ENCODE measurements at places on chromosomes 13 and 19. TPM values are rescaled to one million over a fixed set of nuclear protein-coding genes. Genes with fewer than 3 reads are reported as not detected.
A peak's percentile ranks its signal among the peaks of the same experiment; 100 is the strongest.

DNA sequence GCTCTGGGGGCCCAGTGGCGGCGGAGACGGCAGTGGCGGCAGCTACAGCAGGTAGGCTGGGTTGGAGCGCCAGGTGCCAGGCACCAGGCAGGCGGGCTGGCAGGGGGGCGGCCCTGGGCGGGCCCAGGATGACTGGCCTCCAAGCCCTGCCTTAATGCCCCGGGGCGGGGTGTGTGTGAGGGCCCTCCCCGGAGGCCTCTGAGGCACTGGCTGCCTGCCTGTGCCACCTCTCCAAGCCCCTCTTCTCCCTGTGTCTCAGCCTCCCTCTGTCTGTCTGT lies at the start of gene KLK11:
TSS of gene KLK11 (minus strand) at position 63 of the 278 bp plus-strand sequence. CDS start 985 bp downstream, outside the sequence.
- H3K36me3 ChIP-seq, result no peaks in the 10 kb centered on the region
- H3K4me1 ChIP-seq, result peaks cover 6% of the 10 kb centered on the region
- no peak within 1 kb of the TSS for H3K4me3 ChIP-seq
- H3K27ac ChIP-seq, result no peak within 1 kb of the TSS
- no peaks in the 10 kb centered on the region for H3K27me3 ChIP-seq

- H3K36me3 ChIP-seq, result peaks cover 24% of the 10 kb centered on the region
- no peaks in the 10 kb centered on the region for H3K4me1 ChIP-seq
- H3K27me3 ChIP-seq, result no peaks in the 10 kb centered on the region
- peak; percentile 15 for DNase-seq
These were observed 29.0 kb downstream of the CKM start for GRCh38 chr19:45293682-45294081.

DNA sequence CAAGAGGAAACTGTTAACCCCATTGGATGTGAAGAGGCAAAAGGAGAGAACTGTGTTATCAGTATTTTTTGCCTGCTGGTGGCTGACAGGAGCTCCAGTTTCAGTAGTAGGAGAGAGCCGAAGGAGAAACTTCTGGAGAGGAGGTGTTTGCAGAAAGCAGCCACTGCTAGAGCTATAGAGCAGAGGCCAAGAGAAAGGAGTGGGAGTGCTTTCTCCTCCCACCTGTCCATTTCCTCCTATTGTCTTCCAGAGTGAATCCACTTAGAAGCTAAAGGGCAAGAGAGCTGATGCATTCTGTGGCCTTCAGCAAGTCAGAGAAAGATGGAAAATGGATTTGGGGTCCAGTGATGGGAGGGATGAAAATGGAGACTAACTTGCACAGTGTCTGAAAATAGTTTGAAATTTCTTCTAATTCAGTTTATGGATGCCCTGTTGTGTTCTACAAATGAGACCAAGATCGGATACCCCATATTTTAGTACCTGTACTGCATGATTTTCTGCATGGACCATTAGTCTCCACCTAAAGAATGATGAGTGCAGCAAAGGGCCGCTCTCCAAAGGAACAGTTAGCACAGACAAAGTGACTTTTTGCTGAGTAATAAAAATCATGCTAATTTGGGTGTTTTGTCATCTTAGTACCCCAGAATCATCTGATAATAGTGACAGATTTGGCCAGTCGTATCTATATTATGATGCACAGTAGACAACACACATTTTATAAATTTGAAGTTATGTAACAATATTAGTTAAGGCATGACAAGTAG lies 10.7 kb downstream of the HS6ST3 start:
- peaks cover 8% of the 10 kb centered on the region for H3K27me3 ChIP-seq
- H3K36me3 ChIP-seq, result no peaks in the 10 kb centered on the region
- no peak overlapping the region for H3K4me3 ChIP-seq
- H3K4me1 ChIP-seq, result no peaks in the 10 kb centered on the region
- H3K27ac ChIP-seq, result no peak overlapping the region
- no peak for DNase-seq

- no peaks in the 10 kb centered on the region for H3K4me1 ChIP-seq
- no peak overlapping the region for H3K27ac ChIP-seq
- H3K4me3 ChIP-seq, result no peak overlapping the region
- H3K27me3 ChIP-seq, result no peaks in the 10 kb centered on the region
These were observed 43.3 kb downstream of the ZNF146 start for GRCh38 chr19:36258028-36258875.

- H3K27me3 ChIP-seq, result no peaks in the 10 kb centered on the region
- no peak overlapping the region for H3K4me3 ChIP-seq
- peaks cover 9% of the 10 kb centered on the region for H3K36me3 ChIP-seq
- no peak overlapping the region for H3K27ac ChIP-seq
- H3K4me1 ChIP-seq, result peaks cover 17% of the 10 kb centered on the region
These were observed 8.4 kb downstream of the PCDH9 start for GRCh38 chr13:67221630-67222226.

GRCh38 chr13:112699322-112699918 lies 9.6 kb downstream of the ATP11A start:
- no peak overlapping the region for H3K27ac ChIP-seq
- H3K27me3 ChIP-seq, result no peaks in the 10 kb centered on the region
- H3K4me3 ChIP-seq, result no peak overlapping the region
- no peak for DNase-seq

DNA sequence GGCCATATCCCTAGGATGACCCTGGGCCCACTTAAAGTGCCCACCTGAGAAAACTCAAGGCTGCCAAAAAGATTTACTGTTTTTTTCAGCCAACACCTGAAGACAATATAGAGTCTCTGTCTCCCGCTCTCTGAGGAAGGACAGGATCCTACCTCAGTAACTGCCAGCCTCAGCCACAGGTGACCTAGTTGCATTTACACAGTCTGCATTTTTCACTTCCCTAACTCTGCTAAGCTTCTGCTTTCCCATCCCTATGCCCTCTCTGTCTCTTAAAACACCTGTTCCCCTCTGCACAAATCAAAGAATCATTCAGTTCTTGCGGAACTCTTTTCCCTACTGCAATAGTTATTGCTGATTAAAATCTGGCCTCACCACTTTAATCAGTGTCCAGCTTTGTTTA lies 609.5 kb downstream of the UQCRFS1 start:
- no peak overlapping the region for H3K27ac ChIP-seq
- H3K27me3 ChIP-seq, result no peaks in the 10 kb centered on the region
- DNase-seq, result no peak
- H3K4me1 ChIP-seq, result no peaks in the 10 kb centered on the region
- H3K4me3 ChIP-seq, result no peak overlapping the region
- H3K36me3 ChIP-seq, result peaks cover 6% of the 10 kb centered on the region

ZNF575 gene
- total RNA-seq, result 0.81 TPM

DNA sequence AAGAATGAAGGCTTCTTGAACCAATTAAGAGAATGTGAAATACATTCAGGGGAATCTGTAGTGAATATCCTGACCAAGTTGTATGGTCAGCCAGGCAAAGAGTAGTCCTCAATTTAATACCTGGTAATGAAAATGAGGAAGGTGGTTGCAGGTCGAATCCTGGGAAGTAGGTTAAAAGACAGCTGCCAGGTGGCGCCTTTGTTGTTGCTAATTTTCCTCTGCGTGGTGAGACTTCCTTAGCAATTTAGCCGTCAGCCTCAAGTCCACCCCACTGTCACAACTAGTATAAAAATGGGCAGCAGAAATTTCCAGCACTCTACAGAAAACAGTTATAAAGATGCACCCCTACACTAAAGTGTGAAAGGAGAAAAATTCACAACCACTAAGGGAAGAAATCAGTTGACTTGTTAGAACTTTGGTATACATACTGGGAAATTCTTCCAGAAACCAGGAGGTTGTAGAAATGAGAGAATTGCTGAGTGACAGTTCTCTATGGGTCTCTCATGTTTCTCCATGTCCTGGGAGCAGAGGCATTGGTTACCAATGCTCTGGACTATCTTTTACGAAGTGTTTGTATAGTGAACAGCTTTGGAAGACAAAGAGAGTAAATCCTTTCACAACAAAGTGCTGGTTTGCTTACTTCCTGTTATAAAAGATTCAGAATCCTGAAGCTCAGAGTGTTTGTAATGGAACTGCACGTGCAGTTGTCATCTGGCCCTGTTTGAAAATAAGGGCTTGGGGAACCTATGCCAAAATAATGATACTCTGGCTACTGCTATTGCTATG lies 235.9 kb downstream of the NHLRC3 start:
- H3K27me3 ChIP-seq, result peaks cover 85% of the 10 kb centered on the region
- no peaks in the 10 kb centered on the region for H3K36me3 ChIP-seq
- no peak overlapping the region for H3K27ac ChIP-seq
- no peaks in the 10 kb centered on the region for H3K4me1 ChIP-seq
- DNase-seq, result peak; percentile 18
- H3K4me3 ChIP-seq, result no peak overlapping the region

ADGRE2 gene
- 8.0 TPM for total RNA-seq

ZNF17 gene
- total RNA-seq, result 8.3 TPM

RELB gene
- 39.8 TPM for total RNA-seq

TINCR gene
- 0.21 TPM for total RNA-seq

DNA sequence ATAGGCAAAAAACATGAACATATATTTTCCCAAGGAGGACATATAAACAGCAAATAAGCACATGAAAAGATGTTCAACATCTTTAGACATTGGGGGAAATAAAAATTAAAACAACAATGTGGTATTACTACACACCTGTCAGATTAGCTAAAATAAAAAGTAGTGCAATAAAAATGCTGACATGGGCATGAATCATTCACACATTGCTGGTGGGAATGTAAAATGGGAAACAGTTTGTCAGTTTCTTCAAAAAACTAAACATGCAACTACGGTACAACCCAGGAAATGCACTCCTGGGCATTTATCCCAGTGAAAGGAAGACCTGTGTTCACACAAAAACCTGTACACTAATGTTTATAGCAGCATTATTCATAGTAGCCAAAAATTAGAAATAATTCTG lies 5.3 kb upstream of the SUCLA2 start:
- no peaks in the 10 kb centered on the region for H3K27me3 ChIP-seq
- peaks cover 7% of the 10 kb centered on the region for H3K36me3 ChIP-seq

GRCh38 chr19:18809149-18809868 lies 18.2 kb upstream of the COMP start:
- peak overlapping the region; percentile 81 for H3K27ac ChIP-seq
- H3K27me3 ChIP-seq, result no peaks in the 10 kb centered on the region
- H3K4me3 ChIP-seq, result peak overlapping the region; percentile 10
- DNase-seq, result peak; percentile 91
- H3K36me3 ChIP-seq, result no peaks in the 10 kb centered on the region

- H3K27me3 ChIP-seq, result peaks cover 17% of the 10 kb centered on the region
- DNase-seq, result no peak
- no peak overlapping the region for H3K4me3 ChIP-seq
- H3K4me1 ChIP-seq, result no peaks in the 10 kb centered on the region
- H3K36me3 ChIP-seq, result no peaks in the 10 kb centered on the region
These were observed 186.9 kb upstream of the OBI1 start for GRCh38 chr13:78845656-78846365.

DNA sequence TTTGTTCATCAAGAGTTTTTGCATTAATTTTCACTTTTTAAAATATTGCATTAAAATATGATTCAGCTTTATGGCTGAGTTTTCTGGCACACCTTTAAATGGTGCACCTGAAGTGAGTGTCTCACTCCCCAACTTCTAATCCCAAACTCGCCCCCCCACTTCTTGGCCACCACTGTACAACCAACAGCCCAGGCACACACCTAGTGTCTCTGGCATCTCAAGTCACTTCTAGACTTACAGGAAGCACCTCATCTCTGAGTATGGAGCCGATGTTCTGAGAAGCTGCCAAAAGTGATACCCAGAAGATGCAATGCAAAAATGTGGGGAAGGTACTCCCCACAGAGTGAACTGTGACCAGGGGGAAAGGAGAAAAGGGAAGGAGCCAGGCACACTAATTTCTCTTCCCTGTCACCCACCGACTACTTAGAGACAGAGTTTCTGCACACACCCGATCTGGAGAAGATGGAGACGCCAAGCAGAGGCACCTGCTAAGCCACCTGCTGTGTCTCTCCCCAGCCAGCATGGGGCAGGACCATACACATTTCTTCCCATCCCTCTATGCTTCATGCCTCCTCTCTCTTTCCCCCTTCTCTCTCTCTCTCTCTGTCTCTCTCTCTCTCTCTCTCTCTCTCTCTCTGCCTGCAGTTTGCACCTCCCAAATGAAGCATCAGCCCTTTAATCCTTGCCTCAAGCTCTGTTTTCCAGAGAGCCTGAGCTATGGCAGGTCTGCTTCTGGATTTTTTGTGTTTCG lies 155.3 kb upstream of the ZNF507 start:
- no peaks in the 10 kb centered on the region for H3K4me1 ChIP-seq
- no peaks in the 10 kb centered on the region for H3K27me3 ChIP-seq
- H3K36me3 ChIP-seq, result no peaks in the 10 kb centered on the region
- H3K4me3 ChIP-seq, result no peak overlapping the region
- DNase-seq, result no peak
- no peak overlapping the region for H3K27ac ChIP-seq

DNA sequence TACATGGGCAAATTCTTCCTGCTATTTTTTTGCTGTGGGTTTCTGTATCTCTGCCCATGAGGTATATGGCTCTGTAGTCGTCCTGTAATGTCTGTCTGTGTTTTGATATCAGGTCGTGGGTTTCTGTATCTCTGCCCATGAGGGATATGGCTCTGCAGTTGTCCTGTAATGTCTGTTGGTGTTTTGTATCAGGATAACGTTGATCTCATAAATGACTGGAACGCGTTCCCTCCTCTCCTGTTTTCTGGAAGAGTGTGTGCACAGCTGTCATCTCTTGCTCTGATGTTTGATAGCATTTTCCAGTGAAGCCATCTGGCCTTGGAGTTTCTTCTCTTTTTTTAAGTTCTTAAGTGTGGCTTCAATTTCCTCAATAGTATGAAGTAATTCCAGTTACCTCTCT lies 57.2 kb downstream of the SOX1 start:
- no peak overlapping the region for H3K4me3 ChIP-seq
- no peaks in the 10 kb centered on the region for H3K4me1 ChIP-seq
- H3K36me3 ChIP-seq, result no peaks in the 10 kb centered on the region
- H3K27me3 ChIP-seq, result peaks cover 39% of the 10 kb centered on the region
- no peak overlapping the region for H3K27ac ChIP-seq

DNA sequence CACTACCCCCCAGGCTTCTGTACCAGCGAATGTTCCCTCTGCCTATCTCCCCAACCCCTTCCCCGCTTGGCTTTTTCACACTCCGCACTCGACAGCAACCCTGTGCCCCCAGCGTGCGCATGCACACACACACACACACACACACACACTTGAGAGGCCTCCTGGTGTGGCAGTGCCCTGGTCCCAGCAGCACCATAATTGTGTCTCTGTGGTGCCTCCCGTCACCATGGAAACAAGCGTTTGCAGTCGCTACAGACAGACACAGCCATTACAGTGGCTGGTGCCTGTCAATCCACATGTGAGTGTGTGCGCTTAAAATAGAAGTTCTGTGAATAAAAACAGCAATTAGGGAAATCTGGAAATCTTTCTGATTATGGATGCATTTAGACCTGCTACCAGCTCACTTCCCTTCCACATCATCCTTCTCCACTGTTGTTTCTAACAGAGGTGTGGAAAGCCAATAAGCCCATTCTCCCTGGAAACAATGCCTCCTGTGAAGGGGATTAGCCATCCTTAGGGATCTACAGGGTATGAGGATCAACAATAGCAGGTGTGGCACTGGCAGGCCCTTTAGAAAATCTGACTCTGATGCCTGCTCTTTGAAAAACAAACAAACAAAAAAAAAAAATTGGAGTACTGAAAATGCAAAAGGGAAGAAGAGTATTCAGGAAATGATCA lies 146.3 kb downstream of the DCLK1 start:
- H3K4me1 ChIP-seq, result peaks cover 16% of the 10 kb centered on the region
- no peaks in the 10 kb centered on the region for H3K27me3 ChIP-seq
- H3K4me3 ChIP-seq, result no peak overlapping the region
- H3K27ac ChIP-seq, result no peak overlapping the region
- no peak for DNase-seq

GRCh38 chr13:69683921-69684686 lies 423.5 kb upstream of the ATXN8OS start:
- no peaks in the 10 kb centered on the region for H3K36me3 ChIP-seq
- H3K4me1 ChIP-seq, result no peaks in the 10 kb centered on the region
- no peak overlapping the region for H3K27ac ChIP-seq
- H3K27me3 ChIP-seq, result peaks cover 56% of the 10 kb centered on the region

- no peaks in the 10 kb centered on the region for H3K27me3 ChIP-seq
- DNase-seq, result no peak
- no peak overlapping the region for H3K4me3 ChIP-seq
- H3K27ac ChIP-seq, result no peak overlapping the region
- H3K36me3 ChIP-seq, result peaks cover 29% of the 10 kb centered on the region
These were observed 3.0 kb upstream of the EEF1AKMT1 start for GRCh38 chr13:20776751-20777150.
